ENCODE measurements at places on chromosomes 7 and 10.

DNA sequence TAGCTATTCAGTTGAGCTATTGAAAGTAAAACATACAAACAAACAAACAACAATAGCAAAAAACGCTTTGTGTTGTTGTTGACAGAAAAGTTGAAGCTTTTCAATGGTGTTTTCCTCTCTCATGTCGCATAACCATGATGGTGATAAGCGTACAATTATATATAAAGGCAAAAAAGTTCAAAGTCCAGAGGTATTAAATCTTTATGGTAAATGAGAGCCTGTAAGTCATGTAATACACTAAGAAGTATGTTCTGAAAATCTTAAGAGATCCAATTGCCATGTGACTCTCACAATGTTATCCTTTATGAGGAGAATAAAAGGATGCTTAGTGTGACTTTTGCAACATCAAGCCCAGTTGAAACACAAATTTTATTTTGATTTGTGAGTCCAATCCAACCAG is 93.9 kb downstream of the PPP1R9A start:
- no peak for DNase-seq

DNA sequence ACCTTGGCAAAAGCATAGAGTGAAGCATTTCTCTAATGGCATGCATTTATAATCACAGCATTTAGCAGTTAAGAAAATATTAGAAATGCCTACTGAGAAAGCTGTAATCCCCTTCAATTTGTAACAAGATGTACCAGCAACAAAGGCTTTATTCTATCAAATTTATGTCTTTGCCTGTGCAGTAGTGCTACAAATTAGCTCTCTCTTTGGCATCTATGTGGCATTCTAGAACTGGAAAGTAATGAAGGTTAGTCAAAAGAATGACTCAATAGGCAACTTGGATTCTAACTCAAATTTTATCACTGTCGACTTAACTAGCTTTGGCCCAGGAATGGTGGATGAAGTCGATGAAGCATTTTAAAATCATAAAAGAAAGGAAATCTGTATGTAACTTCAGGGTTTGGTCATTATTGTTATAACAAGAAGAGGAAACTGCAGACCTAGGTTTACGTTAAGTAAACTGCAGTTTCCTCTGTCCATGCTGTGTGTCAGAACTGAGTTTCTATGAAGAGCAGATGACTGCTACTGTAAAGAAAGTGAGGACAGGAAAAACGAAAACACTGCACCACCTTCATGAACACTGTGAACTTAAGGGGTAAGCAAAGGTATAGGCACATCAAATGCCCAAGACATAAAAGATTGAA is 140.0 kb downstream of the RAPGEF5 start:
- no peak for DNase-seq

GRCh38 chr7:1748839-1749173 is 78.7 kb downstream of the ELFN1 start:
- no peak for DNase-seq

GRCh38 chr7:979886-980571 is 3.0 kb upstream of the CYP2W1 start:
- no peak for DNase-seq

- DNase-seq, result no peak
Measured at GRCh38 chr10:98419469-98420261, 4.7 kb upstream of the PYROXD2 start.

- no peak for DNase-seq
Measured at GRCh38 chr10:8962249-8962648, 907.8 kb downstream of the GATA3 start.

GRCh38 chr7:50069613-50070012 is 23.4 kb downstream of the ZPBP start:
- peak; percentile 47 for DNase-seq

DNA sequence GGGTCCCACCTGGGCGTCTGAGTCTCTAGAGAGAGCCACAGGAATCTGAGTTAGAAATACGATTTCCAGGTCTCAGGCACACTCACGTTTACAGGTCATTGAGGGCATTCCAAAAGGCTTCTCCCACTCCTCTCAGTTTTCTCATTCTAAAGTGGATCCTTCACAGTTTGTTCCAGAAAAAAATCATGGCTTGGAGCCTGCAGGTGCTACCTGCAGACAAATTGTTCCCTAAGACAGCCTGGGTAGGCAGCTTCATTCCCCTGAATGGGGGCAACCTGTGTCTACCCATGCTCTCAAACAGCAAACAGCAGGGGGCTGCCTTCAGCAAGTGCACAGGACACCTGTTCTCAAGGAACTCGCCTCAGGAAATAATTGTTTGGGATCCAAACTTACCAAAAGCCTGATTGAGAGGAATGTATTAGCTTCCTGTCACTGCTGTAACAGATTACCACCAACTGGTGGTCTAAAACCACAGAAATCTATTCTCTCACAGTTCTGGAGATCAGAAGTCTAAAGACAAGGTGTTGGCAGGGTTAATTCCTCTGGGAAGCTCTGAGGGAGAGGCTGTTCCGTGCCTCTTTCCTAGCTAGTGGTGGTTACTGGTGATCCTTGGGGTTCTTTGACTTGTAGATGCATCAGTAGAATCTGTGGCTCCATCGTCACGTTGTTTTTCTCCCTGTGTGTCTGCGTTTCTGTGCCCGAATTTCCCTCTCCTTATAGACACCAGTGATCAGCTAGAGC is 117.2 kb downstream of the RAB11FIP2 start:
- no peak for DNase-seq

DNA sequence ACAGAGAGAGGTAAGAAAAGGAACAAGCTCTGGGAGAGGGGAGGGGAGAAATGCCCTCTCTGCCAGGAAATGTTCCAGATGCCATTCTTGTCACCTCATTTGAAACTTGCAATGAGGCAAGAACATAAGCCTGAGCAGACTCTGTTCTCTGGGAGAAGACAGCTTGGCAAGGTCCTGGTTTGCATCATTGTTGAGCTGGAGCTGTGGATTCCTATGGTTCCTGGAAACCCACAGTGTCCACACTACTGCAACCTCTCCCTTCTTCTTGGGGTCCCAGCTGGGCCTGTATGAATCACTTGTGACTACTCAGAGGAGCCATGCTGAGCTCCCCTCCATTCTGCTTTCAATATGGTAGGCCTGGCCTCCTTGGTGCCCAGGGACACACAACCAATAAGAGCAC is 60.8 kb upstream of the HECTD2 start:
- DNase-seq, result no peak

GRCh38 chr7:157799076-157799685 is 462.4 kb downstream of the DNAJB6 start:
- DNase-seq, result no peak

GRCh38 chr10:96395931-96396877 is 37.4 kb upstream of the OPALIN start:
- DNase-seq, result peak; percentile 66

- DNase-seq, result no peak
Measured at GRCh38 chr10:109977382-109977806, 30.4 kb upstream of the ADD3 start.

GRCh38 chr10:54469587-54470323 is 331.3 kb downstream of the PCDH15 start:
- no peak for DNase-seq

DNA sequence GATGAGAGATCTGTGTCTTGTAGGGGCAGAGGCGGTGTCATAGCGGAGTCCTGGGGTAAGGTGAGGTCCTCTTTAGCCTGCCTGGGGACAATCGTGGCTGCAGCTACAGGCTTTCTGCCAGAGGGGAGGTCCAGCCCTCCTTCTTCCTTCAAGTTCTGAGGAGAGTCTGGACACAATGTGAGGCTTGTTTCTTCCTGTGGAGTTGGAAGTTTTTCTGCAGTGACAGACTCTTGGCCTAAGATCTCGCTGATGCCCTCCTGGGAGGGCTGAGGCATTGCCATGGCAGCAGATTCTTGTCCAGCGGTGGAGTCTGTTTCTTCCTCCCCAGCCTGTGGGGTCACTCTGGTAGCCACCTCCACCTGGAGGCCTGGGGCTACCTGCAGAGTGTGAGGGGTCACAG is 4.4 kb downstream of the NACAD start:
- no peak for DNase-seq

- no peak for DNase-seq
Measured at GRCh38 chr10:87816898-87817608, 973 bp downstream of the ATAD1 start.

DNA sequence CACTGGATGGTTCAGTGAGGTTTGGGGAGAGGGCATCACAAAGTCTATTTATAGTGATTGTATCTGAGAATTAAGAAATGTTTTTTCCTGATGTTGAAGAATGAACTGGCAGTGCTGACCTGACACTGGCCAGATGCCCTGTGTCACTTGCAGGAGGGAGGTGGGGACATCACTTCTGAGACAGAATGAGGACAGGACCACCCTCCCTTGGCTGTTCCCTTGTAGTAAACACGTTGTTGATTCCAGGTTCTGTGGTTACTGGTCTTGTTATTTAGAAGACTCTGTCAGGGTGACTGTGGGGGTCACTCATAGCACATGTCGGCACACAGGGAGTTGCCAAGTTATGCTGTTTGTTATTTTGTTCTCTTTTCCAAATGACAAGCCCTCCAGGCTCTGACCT is 126.4 kb downstream of the ADCY1 start:
- DNase-seq, result no peak

DNA sequence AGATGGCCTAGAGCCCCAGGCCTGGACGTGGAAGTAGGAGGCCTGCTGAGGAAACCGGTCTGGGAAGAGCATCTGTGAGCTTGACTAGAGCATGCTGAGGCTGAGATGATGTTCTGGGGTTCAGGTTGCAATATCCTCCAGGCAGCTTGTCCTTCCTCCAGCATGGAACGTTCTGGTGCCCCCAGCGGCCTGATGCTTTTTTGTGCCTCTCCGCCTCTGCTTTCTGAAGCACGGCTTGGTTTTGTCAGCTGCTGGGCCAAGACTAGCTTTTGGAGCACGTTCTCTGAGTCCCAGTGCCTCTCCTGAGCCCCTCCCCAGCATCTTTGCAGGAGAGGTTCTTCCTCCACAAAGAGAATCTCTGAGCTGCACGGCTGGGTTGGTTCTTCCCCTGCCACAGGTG is 682.0 kb upstream of the FOXK1 start:
- DNase-seq, result no peak

DNA sequence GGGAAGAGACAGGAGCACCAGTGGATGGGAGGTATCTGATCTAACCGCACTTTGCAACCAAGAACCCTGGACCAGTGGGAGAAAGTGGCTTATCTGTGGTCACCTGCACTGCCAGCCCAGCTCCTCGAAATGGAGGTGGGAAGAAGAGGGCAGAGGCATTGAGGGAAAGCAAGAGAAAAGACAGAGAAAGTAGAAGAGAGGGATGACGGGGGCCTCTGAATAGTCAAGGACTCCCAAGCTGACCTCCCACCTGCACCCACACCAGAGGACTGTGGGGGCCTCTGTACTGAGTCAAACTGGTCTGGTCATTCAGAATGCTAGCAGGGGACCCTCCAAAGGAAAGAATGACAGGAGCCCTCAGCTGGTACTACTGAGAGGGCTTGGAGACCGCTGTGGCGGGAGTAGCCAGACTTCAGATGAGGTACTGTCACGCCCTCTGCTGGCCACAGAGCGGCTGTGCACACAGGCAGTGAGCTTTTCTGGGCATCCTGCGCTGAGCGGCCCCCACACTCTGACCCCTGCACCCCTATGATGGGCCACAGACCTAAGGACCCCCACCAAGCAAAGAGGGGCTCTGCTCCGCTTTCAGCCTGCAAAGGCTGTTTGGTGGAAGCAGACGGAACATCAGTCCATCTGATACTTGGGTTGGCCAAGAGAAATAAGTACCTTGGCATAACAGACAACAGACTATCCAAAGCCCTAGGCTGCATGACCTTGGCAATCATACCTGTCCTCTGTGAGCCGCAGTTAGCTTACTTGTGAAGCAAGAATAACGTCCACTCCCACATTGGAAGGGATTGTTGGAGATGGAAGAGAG is 112.9 kb downstream of the COL13A1 start:
- DNase-seq, result peak; percentile 67

- DNase-seq, result no peak
Measured at GRCh38 chr10:5531558-5532306, 7.0 kb downstream of the CALML3 start.

DNA sequence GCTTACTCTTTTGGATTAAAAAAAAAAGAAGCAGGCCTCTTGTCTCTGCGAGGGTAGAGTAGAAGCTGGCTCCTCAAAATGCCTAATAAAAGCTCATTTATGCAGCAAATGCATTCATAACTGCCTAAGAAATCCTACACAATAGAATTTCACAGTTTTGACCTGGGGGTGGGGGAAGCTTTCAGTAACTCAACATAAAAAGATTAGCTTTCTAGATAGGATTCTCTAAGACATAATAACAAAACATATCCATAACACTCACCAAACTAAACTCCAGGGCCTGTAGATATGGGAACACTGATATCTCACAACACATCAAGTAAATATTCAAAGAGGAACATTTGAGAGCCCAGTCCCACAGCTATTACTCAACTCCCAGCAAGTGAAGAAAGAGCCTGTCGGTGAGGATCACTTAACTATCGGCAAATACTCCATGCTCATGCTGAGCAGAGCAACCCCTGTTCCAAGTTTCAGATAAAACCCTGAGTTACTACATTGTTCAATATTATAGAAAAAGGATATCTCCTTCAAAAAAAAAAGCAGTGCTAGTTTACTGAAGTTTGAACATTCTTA is 88.1 kb downstream of the COBL start:
- no peak for DNase-seq

DNA sequence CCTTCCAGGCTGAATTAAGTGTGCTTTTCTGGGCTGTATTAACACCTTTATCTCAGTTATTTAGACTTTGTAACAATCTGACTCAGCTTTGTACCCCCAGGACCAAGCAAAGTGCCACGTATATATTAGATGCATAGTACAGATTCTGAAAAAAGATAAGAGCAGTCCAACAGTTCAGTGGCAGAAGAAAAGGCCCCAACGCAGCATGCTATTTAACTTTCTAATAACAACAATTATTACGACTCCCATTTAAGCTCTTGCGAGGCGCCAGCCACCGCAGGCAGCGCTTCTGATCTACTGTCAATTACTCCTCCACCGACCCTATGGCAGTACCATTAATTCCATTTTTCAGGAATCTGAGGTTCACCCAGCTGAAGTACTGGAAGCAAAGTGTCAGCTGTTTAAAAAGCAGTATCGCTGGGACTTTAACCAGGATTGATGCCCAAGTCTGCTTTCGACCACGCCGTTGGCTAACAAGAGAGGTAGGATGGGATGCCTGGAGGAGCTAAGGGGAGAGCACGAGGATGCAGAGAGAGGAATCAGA is 638 bp downstream of the LIPA start:
- no peak for DNase-seq

DNA sequence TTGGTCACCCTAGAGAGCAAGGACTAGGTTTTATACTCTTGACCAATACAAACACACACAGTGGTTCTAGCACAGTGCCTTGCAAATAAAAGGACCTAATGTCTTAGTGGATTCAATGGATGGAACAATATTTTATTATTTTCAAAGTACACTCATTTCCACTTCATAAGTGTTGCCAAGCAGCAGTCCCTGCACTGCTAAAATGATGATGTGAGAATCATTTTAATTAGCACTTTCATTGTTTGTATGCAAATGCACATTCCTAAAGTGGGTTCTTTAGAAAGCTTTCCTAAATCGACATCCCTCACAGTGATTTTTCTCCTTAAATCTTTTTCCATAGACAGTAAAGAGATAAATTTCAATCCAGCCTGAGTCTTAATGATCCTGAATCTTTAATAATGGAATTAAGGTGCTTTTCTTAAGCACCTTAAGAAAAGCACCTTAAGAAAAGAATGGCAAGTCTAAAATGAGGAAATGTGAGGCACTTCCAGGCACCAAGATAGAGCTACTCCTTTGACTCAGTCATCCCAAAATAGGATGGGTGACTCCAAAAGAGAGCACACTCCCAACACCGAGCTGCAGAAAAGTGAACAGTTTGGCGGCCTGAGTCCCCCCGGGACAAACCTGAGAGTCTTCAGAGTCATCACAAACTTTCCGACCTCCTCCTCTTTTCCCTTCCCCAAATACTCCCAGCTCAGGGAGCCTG is 84.5 kb downstream of the SORBS1 start:
- DNase-seq, result no peak

Measured in activated CD4-positive, alpha-beta T cell treated with anti-CD3 and anti-CD28 coated beads, Interleukin-2, Interleukin-6, amounts not matched to agents 100 ng/mL and 50 ng/mL, durations not matched to agents 16 hours and 8 hours (primary cell).